Bladder microvascular endothelial cell (primary cell): ENCODE measurements at places on chromosomes 11 and 22. TPM values are rescaled to one million over a fixed set of nuclear protein-coding genes. Genes with fewer than 3 reads are reported as not detected.

C11orf68 gene
- total RNA-seq, result 12.1 and 18.9 TPM in 2 replicates

GAL3ST3 gene
- 0.76 TPM in 1 of 2 replicates, not detected in the other for total RNA-seq

SLC43A3 gene
- 24.4 and 56.5 TPM in 2 replicates for total RNA-seq

DSCAML1 gene
- total RNA-seq, result not detected in 2 replicates

C11orf52 gene
- 0.16 and 0.25 TPM in 2 replicates for total RNA-seq

TBCEL gene
- 14.2 and 30.5 TPM in 2 replicates for total RNA-seq

INS gene
- total RNA-seq, result not detected in 2 replicates

DNAJB7 gene
- not detected in 2 replicates for total RNA-seq

MS4A8 gene
- total RNA-seq, result not detected in 2 replicates

CTSF gene
- 16.7 and 31.8 TPM in 2 replicates for total RNA-seq

TMEM191C gene
- total RNA-seq, result 0.63 and 1.9 TPM in 2 replicates

MS4A12 gene
- total RNA-seq, result not detected in 2 replicates
